ENCODE measurements at places on chromosomes 11 and 22.

DNA sequence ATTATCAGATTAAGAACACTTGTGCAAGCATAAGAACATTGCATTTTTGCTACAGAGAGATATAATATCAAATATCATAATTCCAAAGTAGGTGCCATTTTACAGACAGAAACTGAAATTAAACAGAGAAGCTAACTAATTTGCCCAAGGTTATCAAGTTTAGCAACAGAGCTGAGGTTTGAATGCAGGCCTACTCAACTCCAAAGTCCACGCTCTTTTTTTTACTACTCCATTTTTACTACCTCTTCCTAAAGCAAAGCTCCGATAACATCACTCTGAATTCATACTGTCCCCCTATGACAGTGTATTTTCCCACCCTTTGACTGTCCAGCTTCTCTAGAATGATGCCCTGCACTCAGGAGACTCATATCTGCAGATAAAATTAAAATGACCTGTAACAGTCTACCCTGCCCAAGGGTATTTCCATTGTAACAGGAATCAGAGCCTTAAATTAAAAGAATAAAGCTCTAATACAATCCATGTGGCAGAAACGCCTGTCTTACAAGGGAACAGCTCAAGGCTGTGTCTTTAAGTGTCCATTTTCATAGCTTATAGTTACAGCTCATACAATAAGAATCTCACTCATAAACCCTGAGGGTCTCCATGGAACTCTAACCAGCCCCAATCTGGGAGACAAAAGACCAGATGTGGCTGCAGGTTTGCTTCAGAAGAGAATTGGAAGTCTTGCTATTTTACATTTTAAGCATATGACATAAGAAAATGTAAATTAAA lies 36.8 kb downstream of the ALG9 start:
- DNase-seq = no peak

DNA sequence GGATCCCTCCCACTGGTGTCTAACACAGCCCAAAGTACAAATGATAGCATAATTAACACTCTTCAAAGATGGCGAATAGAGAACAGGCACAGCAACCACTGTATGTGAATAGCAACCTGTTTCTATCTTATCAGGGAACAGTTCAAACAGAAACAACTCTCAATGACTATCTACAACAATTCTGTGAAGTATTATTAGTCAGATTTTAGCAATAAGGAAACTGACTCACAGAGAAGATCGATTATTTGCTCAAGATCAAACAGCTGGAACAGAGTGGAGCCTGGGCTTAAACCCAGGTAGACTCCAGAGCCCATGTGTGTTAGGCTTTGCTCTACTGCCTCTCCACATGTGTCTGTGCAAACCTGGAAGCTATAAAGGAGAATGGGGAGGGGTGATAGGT lies 88.7 kb downstream of the C11orf58 start:
- no peak for DNase-seq

DNA sequence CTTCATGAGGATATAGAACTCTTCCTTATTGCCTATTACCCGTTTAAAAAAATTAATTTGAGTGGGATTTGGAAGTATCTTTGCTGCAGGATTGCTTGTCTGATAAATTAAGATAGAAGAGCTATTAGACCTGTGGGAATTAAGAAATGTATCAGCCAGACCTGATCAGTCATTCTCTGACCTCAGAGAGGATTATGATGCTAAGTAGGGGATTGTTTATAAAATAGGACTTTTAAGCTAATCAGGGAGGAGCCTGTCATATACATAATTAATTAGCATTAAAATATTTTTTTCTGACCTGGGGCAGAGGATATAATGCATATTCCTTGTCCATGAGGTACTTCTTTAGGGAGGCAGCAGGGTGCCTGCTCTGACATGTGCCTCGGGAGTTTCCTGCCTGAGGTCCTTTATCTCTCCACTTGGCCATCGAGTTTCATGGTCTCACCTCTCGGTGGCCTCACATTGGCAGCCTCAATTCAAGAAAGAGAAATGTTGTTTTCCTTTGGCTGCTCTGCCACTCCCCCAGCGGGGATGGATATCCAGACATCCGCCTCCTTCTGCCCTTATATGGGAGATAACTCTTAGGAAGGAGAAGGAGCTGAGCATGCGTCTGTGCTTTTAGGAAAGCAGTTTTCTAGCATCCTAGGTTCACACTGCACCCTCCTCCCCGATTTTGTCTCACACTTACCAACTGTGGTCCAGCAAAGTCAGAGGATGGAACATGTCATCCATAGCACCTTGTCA lies 41.1 kb downstream of the DIXDC1 start:
- DNase-seq = peak; percentile 90

DNA sequence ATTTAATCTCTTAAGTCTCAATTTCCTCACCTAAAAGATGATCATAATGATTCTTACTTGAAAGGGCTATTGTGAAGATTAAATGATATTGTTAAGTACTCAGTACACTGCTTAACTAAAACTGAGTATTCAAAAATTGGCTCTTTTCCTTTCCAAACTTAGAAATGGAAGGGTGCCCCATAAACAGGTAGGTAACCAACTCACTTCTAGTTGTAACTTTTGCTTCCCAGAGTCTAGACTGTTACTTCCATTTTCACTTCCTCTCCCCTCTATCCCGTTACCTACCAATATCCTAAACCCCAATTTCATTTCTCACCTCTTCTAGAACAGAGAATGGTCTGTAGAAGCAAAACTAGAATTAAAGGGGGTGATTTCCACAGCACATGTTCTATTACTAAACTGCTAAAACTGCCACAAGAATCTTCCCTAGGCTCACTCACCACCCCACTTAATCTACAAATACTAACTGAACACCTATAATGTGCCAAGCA lies 50.0 kb downstream of the RRAS2 start:
- no peak for DNase-seq

- DNase-seq = no peak
Measured at GRCh38 chr11:100793525-100793924, 106.4 kb downstream of the ARHGAP42 start.

DNA sequence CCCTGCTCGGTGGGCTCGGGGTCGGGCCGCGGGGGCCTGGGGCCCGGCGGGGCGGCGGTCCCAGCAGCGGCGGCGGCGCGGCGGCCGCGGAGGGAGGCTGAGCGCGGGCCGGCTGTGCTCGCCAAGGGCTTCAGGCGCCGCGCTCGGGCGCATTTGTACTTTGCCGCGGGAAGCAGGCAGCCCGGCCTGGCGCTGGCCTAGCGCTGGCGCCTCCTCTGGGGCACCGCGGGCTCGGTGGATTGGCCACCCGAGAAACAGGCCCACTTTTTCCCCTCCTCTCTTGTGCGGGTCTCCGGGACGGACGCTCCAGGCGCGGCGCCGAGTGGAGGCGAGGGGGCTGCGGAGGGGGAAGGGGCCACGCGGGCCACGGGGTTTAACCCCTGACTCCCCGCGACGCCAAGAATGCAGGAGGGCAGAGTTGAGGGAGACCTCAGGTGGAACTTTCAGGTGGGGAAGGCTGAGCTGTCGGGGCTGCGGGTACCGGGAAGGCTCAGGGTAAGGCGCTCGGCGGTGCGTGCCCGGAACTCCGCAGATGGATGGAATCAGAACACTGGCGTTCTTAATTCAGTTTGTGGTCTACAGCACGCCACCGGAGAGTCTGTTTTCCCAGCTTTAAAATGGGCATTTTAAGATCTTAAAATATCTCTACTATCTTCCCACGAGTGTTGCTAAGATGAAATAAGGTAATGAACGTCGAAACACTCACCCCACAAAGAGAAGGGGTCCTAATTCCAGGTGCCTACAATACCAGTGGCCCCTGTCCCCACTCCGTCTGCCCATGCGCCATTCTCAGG lies at the start of gene CHRDL2:
CHRDL2 (minus strand) TSS at position 126 of the 794 bp plus-strand sequence. CDS start 538 bp downstream, outside the sequence.
- DNase-seq = peak; percentile 60

- DNase-seq = no peak
Measured at GRCh38 chr11:86805873-86806310, 5.5 kb downstream of the PRSS23 start.

- no peak for DNase-seq
Measured at GRCh38 chr11:96033599-96033998, 109.7 kb upstream of the MTMR2 start.

- no peak for DNase-seq
Measured at GRCh38 chr11:131246663-131247062, 123.8 kb upstream of the NTM start.

- DNase-seq = peak; percentile 21
Measured at GRCh38 chr22:27842669-27843431, 41.3 kb upstream of the MN1 start.

GRCh38 chr22:38454353-38455075 lies 485 bp downstream of the KCNJ4 start:
- DNase-seq = no peak

DNA sequence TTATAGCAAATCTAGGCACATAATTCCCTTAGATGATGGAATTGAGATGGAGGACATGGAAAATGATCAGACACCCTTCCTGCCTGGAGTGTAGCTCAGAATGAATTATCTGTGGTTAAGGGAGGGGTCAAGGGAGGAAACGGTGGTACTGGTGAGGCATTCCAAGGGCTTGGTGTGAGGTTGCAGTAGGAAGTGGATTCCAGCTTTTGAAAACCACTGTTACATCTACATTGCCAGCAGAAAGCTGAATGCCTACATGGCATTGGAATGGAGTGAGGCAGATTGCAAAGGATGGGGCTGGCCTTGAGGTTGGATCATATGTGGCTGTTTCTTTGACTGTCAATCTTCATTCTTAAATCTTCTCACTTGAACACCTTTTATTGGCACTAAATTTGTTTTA lies 684.4 kb downstream of the NTM start:
- DNase-seq = no peak

- DNase-seq = no peak
Measured at GRCh38 chr22:44279069-44279360, 33.7 kb downstream of the SHISAL1 start.

GRCh38 chr22:36425977-36426523 lies 38.3 kb upstream of the MYH9 start:
- DNase-seq = no peak

DNA sequence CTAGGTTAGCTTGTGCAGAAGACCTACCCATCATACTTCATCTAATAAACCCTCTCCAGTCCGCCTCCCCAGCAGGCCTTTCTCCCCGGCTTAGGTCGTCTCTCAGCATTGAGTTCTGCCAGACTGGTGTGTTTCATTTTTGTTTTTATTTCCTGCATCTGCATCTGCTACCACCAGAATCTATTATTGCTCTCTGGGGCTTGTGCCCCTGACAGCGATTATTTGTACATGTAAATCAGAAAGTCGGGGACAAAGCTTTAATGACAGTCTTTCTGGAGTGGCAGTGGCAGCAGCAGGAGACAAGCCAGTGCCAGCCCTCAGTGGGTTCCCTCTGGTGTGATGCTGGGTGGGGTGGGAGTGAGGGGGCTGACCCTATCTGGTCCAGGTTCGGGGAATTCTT lies 127.5 kb downstream of the PKNOX2 start:
- DNase-seq = no peak

DNA sequence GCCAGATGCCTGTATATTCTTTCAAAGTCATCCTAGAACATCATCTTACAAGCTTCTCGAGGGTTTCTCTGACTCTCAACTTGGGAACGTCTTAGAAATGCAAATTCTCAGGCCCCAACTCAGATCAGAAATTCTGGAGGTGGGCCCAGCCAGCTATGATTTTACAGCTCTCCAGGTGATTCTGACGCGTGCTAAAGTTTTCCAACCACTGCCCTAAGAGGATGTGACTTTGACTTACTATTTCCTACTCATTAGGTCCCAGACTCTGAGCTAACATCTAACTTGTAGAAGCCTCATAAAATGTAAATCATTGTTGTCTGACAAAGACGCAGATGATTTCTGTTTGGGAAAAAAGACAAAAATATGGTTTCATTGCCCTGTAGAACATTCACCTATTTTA lies 61.1 kb downstream of the IRAG1 start:
- no peak for DNase-seq

- no peak for DNase-seq
Measured at GRCh38 chr11:35013514-35014233, 97.3 kb downstream of the PDHX start.

DNA sequence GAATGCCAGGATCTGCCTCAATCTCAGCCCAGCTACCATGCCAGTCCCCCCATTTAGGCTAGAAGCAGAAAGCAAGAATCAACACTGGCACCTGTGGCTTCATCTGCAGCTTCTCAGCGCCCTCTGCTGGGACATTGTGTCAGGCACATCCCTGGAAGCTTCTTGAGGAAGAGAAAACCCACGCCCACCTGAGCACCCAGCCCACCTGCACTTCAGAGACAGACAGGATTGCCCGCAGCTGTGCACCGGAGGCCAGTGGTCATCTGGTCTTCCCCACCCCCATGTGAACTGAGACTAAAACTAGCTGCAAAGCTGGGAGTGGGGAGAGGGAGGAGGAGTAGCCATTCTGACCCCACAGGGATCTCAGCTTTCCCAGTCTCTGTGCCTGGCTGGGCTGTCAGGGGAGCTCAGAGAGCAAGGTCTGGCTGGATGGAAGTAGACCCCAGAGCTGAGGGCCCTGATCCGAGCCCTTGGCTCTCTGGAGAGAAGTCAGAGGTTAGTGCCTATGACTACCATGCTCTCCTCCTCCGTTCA lies 66.8 kb downstream of the FEZ1 start:
- no peak for DNase-seq

GRCh38 chr11:6225896-6226295 lies 8.5 kb downstream of the FHIP1B start:
- DNase-seq = no peak

DNA sequence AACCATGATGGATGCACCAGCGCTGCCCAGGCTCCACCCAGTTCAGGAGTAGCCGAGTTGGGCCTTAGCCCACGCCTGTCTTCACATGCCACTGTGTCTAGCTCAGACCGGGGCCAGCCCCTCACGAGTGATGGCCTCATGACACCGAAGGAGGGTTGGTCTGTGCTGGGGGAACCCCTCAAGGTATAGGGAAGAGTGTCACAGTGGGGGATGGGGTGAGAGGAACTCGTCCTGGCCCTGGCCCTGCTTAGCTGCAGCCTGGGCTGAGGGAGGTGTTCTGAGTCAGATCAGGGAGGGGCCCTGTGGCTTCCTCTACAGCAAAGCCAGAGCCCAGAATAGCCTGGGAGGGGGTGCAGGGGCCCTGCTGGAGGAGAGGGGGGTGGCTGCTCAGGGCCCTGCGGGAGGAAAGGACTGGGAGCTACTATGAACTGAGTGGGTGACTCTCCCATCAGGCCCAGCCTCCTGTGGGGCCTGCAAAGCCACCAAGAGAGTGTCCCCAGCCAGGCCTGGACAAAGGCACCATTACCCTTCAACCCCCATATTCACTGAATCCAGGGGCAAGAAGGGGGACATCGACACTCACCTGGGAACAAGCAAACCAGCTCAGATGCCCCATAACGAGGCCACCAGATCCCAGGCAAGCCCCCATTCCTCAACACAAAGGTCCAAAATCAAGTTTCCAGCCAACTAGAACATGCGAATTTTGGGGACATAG lies 41.2 kb downstream of the IGLL5 start:
- DNase-seq = no peak

DNA sequence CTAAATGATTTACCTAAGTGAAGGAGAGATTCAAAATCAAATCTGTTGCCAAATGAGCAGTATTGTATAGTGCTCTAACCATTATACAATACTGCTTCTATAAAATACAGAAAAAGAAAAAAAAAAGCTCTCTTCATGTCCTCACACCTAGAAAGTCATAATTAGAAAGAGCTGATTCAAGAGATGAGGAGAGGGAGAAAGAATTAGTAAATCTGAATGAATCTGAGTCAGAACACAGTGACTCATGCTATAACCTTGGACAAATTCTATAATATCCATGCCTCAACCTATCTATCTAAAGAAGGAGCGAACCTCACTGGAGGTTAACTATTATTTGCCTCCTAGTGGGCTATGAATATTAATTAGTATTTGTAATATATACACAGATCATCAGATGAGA lies 29.4 kb downstream of the AMBRA1 start:
- no peak for DNase-seq

Measured in tibial artery (tissue), 4 donors.